ENCODE measurements at places on chromosomes 7 and 10.

DNA sequence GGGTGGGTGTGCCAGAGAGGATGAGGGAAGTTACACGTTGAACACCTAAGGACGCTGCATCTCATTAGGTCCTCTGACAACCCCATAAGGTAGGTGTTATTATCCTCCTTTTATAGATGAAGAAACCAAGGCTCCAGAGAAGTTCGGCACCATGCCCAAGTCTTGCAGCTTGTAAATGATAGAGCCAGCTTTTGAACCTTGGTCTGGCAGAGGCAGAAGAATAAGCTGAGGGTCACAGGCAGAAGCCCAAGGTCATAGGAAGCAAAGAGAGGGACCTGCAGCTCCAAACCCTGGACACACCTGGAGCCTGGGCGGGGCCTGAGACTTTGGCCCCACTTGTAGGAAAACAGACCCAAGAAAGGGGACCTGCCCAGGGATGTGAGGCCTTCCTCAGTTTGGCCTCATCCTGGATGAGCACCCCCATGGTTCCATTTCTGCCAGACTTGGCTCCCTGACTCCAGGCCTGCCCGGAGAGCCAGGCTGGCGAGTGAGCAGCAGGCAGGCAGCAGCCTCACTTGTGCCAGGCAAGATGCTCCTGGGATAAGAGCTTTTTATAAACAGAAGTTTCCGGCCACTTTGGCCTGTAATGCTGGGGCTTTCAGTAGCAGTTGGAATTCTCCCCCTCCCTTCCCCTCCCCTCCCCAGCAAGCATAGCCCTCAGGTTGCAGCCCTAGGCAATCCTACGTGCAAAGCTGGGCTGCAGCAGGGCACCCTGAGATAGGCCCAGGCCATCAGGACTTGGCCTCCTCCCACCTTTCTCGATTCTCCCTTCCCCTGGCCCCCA lies 2.4 kb downstream of the KCNH2 start:
- H3K4me3 ChIP-seq: no peak overlapping the region
- peaks cover 46% of the 10 kb centered on the region for H3K27me3 ChIP-seq
- H3K4me1 ChIP-seq: peaks cover 33% of the 10 kb centered on the region
- H3K36me3 ChIP-seq: no peaks in the 10 kb centered on the region

DNA sequence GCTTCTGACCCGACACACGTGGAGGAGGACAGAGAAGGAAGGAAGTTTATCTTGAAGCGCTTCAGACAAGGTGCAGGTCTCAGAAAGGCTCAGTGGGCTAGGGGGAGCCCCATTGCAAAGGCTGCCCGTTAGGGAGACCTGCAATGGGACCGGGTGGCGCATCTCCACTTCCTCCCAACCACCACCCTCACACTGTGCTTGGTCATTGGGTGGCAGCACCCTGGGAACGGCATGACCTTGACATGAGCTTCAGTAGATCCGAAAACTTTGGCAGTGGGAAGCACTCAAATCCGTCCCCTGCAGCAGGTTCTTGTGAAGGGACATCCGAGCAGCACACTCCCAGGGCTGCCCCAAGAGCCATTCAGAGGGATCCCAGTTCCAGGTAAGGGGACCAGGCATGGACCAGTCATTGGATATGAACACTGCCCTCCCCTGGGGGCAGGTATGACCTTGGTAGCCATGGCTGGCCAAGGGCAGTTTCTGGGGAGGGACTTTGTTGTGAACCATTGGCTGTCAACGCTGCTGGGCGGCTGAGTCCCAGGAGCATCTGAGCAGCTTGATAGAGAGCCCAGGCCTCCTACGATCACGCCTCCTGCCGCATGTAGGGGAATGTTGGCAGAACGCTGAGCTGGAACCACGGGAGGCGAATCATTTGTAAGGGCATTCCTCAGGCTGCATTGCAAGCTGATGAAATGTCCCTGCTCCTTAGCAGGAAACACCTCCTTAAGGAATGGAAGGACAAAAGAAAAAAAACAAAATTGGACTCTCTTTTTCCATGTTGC lies 31.7 kb downstream of the GALNTL5 start:
- H3K4me3 ChIP-seq: no peak overlapping the region
- H3K27me3 ChIP-seq: no peaks in the 10 kb centered on the region
- H3K4me1 ChIP-seq: peaks cover 3% of the 10 kb centered on the region
- DNase-seq: no peak
- H3K27ac ChIP-seq: no peak overlapping the region

GRCh38 chr10:71629131-71629530 lies 90.4 kb downstream of the C10orf105 start:
- H3K4me3 ChIP-seq: no peak overlapping the region
- no peaks in the 10 kb centered on the region for H3K36me3 ChIP-seq
- no peaks in the 10 kb centered on the region for H3K4me1 ChIP-seq

DNA sequence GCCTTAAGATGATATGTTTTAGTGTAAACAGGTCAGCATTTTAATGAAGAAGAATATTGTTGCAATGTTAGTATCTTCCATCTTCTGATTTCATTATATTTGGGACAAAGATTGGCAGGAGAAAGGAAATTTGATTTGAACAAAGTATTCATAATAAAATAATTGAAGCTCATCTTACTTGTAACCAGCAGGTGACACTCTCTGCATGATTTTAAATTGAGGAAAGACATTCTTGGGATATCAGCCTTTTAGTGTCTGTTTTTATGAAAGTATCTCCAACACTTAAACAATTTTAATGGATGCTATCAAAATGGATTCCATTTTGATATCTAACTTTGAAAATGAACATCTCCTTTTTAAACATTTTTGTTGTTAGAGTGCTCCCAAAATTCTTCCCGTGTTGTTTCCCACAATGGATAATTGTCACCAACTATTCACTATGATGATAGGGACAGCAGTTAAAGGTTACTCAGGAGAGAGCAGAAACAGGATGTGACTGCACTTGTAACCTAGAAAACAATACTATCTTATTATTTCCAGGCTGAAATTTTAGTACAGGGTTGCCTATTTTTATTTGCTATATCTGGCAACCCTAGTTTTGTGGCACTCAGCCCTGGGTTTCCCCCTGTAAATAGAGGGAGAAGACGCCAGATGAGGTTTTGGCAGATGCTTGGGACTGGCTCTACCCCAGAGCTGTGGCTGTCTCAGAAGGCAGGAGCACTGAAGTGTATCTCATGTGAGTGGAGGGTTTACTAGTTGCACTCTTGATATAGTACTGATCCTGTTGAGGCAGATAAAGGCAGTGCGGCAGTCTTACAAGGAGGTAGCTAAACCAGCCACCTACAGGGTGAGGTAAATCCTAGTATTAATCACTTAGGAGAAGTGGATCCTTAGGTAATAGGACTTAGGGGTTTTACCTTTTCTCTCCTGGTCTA lies 31.0 kb upstream of the ABCB4 start:
- H3K27ac ChIP-seq: no peak overlapping the region
- H3K27me3 ChIP-seq: no peaks in the 10 kb centered on the region
- H3K4me1 ChIP-seq: no peaks in the 10 kb centered on the region
- peak; percentile 49 for DNase-seq
- H3K36me3 ChIP-seq: peaks cover 24% of the 10 kb centered on the region
- H3K4me3 ChIP-seq: no peak overlapping the region

GRCh38 chr10:60237977-60238758 lies 151.5 kb downstream of the ANK3 start:
- DNase-seq: peak; percentile 22
- peaks cover 27% of the 10 kb centered on the region for H3K4me1 ChIP-seq
- H3K36me3 ChIP-seq: no peaks in the 10 kb centered on the region

- H3K27me3 ChIP-seq: no peaks in the 10 kb centered on the region
- H3K27ac ChIP-seq: no peak overlapping the region
- DNase-seq: no peak
- H3K36me3 ChIP-seq: no peaks in the 10 kb centered on the region
- no peaks in the 10 kb centered on the region for H3K4me1 ChIP-seq
- no peak overlapping the region for H3K4me3 ChIP-seq
Measured at GRCh38 chr7:113370910-113371309, 252.6 kb upstream of the SMIM30 start.

DNA sequence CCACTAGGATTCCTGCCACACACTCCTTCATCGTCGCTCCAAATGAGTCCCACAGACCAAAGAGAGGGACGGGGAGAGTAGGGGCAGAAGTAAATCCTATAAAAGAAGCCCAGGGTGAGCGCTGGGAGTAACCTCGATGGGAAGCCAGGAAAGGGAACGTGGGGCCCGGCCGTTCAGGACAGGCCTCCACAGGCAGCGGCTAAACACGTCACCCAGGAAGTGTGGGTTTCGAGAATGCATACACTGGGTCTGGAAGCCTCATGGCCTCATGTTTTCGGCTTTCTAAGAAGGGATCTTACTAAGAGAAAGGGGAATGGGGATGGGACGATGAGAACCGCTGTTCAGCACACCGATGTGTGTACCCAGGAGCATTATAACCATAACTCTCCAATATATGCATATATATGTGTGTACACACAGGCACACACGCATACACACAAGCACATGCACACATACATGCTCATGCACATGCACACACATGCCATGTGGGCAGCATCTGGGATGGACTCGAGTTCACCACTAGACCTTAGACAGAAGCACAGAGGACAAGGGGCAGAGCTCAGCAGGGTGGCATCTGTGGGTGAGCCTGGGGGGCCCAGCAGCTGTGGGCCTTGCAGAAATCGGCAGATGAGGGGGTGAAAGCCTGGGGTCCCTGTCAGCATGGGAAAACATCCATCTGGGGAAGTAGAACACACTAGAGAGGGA lies 14.8 kb upstream of the CNPY1 start:
- no peak overlapping the region for H3K4me3 ChIP-seq
- DNase-seq: no peak
- H3K27ac ChIP-seq: no peak overlapping the region
- H3K36me3 ChIP-seq: no peaks in the 10 kb centered on the region

GRCh38 chr7:40544871-40545303 lies 410.1 kb downstream of the SUGCT start:
- no peak overlapping the region for H3K4me3 ChIP-seq
- no peaks in the 10 kb centered on the region for H3K36me3 ChIP-seq
- H3K27ac ChIP-seq: no peak overlapping the region

GRCh38 chr7:41910940-41911600 lies 208.2 kb upstream of the INHBA start:
- no peak for DNase-seq
- H3K36me3 ChIP-seq: no peaks in the 10 kb centered on the region
- no peaks in the 10 kb centered on the region for H3K27me3 ChIP-seq
- H3K27ac ChIP-seq: no peak overlapping the region

DNA sequence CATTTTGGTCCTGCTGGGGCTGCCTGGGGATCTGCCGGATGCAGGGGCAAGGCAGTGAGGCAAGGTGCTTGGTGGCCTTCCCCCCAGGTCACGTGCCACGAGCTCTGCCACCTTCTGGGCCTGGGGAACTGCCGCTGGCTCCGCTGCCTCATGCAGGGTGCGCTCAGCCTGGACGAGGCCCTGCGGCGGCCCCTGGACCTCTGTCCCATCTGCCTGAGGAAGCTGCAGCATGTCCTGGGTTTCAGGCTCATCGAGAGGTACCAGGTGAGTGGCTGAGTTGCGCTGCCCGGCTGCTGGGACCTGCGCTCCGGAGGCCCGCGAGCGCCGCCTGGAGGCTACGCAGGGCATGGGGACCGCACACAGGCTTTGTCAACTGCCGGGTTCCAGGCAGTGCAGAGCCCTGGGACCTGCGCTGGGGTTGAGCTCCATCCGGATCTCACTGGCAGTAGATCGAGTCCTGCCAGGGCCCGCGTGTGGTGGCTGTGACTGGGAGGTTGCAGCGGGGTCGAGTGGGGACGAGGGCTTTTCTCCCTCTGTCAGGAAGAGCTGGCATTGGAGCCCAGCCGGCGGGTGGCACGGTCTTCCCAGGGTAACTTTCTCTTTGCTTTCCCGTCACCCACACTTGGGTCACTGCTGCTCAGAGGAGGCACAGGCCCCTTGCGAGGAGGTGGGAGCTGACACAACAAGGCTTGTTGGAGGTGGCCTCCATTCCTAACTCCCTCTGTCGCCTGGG lies 21.7 kb downstream of the AMZ1 start:
- H3K4me3 ChIP-seq: peak overlapping the region; percentile 65
- H3K27me3 ChIP-seq: no peaks in the 10 kb centered on the region
- H3K27ac ChIP-seq: no peak overlapping the region
- H3K36me3 ChIP-seq: no peaks in the 10 kb centered on the region

- no peak for DNase-seq
- no peak overlapping the region for H3K27ac ChIP-seq
- H3K27me3 ChIP-seq: no peaks in the 10 kb centered on the region
- H3K36me3 ChIP-seq: no peaks in the 10 kb centered on the region
Measured at GRCh38 chr7:78149787-78150186, 351.2 kb downstream of the PHTF2 start.
